ENCODE measurements at places on chromosomes 1 and 21.

DNA sequence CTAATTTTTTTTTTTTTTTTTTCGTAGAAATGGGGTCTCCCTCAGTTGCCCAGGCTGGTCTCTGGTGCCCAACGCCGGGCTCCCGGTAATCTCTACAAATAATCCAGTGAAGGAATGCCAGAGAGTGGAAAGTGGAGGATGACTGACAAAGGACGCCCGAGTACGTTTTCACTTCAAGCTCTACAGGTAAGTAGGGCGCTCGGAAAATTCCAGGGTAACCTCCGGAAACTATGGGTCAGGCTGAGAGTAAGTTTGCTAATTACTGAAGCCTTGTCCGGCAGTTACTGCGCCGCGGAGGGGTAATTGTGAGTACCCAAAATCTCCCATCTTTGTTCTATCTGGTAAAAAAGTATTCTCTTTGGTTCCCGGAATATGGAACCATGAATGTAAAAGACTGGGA, 1.8 kb upstream of the ZNF669 start:
- DNase-seq, result no peak

DNA sequence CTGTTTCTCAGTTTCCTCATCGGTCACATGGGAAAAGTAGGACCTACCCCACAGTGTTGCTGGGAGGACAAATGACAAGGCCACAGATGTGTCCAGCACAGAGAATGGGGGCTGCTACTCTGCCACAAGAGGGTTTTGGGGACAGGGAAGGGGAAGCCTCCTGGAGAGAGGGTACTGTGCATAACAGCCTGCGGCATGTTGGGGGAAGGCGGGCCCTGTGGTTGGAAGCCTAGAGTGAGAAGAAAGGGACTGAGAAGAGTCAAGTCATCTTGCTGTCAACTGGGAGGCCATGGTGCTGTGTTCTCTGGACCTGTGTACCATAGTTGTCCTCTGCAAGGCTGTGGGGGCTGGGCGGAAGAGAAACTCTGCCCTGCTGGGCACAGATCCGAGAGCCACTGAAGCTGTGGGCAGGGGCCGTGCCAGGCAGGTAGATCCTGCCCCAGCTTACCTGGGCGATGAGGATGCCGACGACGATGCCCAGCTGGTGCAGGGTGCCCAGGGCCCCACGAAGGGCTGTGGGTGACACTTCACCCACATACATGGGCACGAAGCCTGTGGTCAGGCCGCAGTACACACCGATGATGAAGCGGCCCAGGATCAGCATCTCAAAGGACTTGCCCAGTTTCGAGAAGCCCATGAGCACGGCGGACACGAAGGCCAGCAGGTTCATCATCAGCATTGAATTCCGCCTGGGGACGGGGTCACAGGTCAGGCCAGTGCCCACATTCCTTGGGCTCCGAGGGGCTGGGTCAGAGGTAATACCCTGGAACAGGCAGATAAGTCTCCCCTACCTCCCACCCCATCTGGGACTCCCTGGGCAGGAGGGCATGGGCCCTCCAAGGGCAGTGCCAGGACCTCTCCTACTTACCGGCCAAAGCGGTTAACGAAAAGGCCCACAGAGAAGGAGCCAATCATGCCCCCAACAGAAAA, 28.2 kb downstream of the SLC2A1 start:
- DNase-seq, result no peak

DNA sequence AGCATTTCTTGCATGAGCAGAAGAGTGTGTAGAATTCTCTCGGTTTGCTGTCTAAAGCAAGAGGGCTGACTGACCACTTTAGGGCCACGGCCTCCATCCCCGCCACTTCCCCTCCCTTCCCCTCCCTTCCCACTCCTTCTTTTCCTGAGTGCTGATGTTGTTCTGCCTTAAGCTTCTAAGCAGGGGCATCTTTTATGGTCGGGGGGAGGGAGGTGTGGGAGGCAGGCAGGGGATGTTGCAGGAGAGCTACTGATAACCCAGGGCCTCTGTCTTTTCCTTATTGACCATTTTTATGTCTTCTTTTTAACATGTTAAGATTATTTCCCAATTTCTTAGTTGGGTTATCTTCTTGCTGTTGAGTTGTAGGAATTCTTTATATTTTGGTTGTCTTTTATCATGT, 15.1 kb downstream of the USP25 start:
- no peak for DNase-seq

- DNase-seq, result no peak
Measured at GRCh38 chr1:200205216-200205995, 177.9 kb downstream of the NR5A2 start.

- DNase-seq, result peak; percentile 43
Measured at GRCh38 chr1:30286241-30286987, 437.0 kb downstream of the MATN1 start.

All from tongue (tissue), 3 donors.